CD4-positive, alpha-beta T cell treated with Interleukin-2 at 100 ng/mL for 4 hours (primary cell): ENCODE measurements at places on chromosomes 13 and 19.

DNA sequence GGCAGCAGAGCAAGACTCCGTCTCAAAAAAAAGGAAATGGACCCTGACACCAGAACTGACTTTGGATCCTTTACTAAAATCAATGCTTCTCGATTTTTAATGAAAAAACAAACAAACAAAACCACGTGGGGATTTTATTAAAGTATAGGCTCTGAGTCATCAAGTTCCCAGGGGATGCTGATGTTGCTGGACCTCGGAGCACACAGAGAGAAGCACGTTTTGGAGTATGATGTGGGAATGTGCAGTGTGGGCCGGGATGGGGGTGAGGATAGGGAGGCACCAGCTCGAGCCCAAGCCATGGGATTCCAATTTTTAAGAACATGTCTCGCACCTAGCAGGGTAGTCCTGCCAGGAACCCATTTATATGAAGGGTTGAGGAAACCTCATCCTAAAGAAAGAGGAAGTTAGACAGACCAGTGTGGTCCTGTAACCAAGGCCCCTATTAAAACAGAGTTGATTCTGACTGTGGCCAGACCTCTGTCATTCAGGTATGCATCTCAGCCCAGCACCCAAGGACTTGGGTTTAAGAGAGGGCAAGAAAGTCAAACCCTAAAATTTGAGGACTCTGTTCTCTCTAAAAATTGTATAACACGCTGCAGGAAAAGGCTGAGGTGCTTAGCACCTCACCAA, 6.4 kb downstream of the FLT1 start:
- DNase-seq: no peak

DNA sequence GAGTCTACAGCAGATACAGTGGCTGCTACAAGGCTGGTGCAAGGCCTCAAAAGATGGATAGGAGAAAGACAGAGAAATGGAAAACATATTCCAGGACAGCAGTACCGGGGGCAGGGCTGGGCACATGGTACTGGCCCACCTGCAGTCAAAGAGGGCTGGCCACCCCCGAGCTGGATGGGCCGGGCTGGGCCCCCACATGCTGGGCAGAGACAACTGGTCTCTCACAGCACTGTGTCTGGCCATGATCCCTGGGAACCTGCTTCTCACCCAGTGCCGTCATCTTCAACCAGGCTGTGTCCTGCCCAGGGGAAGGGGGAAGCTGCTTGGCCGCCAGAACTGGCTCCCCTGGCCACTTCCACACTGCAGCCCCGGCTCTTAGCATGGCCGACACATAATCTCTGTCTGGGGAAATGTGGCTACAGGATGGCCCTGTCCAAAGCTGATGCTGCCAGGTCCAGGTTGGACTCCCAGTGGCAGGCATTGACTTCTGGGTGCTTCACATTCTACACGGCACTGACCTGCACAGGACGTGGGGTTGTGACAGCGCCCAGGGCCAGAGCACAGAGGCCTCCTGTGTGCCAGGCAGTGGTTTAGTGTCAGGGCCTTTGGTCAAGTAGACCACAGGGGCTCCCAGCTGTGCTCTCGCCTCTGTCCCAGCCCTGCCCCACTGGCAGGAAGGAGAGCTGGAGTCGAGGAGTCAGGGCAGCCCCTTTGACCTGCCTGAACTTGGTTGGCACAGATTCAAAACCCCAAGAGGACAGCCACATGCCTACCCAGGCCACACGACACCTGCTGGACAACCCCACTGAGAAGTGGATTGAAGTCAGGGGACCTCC, 21.7 kb downstream of the PEPD start:
- DNase-seq: no peak

- DNase-seq: no peak
These were observed 589.9 kb downstream of the TBC1D4 start for GRCh38 chr13:74892096-74892495.

DNA sequence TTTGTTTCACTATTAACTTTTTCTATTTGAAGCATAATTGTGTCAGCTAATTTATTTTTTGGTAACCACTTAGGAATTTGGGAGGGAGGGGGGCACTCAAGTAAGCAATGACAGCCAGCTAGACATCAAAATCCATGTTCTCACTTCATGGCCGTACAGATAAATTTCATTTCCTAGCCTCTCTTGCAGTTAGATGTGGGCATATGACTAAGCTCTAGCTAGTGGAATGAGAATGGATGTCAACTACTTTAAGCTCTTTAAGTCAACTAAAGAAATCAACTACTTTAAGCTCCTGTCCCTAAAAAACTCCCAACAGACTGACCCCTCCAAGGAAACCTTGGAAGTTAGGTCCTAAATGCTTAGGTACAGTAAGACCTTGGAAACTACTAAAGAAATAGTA, 92.0 kb downstream of the KCNRG start:
- DNase-seq: no peak

DNA sequence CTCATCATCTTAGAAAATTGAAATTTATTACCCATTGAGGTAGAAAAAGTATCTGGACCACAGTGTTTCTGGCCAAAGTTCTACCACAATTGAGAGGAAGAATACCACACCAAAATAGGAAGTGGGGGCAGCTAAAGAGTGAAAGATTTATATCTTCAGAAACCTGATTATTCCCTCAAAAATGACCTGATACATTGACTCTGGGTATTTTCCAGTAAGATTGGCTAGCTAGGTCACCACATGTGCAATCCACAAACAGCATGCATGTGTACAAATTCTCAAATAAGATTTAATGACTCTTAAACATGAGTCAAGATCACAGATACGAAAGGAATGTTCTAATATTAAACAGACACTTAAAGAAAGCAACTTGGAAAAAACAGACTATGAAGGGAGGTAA, 1516.2 kb upstream of the PCDH20 start:
- no peak for DNase-seq

DNA sequence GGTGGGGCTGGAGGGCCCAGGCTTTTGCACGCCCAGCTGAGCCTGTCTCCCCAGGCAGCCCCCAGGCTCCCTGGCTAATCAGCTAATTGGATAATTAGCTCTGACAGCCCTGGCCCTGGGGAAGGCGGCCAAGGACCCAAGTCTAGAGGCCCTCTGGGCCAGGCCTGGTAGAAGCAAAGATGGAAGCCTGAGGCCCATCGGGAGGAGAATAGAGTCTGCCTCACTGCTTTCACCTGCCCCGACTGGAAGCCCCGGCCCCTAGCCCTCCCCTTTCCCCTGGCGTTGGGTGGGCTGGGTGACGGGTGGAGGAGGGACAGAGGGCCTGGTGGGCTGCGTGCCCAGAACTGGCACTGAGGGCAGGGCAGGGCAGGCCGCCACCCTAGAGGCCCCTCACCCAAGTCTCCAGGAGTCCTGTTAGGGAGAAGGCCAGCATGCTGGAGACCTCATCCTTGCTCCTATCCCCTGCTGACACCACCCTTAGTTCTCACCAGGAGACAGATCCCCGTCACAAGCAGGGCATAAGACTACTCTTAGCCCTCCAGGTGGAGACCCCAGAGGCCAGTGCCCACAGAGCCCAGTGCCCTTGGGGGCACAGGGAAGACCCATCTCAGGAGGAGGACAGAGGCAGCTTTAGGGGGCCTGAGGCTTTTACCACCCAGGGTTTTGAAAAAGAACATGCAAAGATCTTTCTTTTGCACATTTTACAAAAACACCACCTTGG, 12.0 kb downstream of the LYL1 start:
- no peak for DNase-seq

DNA sequence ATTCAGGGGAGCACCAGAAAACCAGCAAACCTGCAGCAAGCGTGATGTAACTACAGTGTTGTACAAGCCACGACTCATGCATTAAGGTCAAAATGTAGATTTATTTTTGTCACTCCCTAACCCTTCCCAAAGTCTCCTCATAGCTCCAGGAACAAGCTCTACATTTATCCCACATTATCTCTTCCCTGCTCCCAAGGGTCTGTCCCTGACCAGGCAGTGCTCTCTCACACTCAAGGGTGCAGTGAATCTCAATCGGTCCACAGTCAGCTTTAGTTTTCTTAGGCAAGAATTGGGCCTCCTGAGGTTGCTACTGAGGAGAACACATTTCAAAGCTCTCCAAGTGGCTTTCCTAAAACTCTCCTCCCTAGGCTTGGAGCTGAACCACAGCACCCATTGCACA, 219.4 kb downstream of the NHLRC3 start:
- DNase-seq: no peak

- no peak for DNase-seq
These were observed 600 bp upstream of the CAPN12 start for GRCh38 chr19:38744874-38745273.

- no peak for DNase-seq
These were observed 774 bp downstream of the SLC25A15 start for GRCh38 chr13:40790154-40790616.

DNA sequence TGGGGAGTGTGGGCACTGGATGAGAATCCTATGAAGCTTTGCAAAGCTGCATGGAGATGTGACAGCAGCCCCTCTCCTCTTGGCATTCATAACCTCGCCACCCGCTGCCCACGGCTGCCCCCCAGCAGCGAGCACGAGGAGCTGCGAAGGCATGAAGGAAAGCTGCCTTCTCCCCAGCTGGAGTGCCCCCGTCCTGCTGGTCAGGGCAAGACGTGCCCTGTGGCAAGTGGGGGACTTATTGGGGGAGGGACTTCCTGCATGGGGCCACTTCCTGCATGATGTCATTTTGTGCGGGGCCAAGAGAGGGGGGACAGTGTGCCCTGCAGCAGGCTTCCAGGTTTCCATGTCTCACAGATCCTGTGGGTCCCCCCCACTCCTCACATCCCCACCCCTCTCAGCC, 85.9 kb downstream of the TSHZ3 start:
- no peak for DNase-seq

DNA sequence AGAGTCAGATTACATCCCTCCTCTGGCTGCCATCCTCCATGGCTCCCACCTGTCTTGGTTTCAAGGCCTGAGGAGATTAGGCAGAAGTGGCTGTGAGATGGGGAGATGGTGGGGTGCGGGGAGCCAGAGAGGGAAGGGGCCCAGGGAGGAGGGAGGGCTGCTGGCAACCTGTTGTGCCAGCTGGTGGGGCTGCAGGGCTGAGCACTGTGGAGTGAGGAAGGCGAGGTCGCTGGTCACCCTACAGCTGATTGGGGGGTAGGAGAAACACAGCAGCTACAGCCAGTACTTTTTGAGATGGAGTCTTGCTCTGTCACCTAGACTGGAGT, 48.3 kb downstream of the CD320 start:
- DNase-seq: no peak

DNA sequence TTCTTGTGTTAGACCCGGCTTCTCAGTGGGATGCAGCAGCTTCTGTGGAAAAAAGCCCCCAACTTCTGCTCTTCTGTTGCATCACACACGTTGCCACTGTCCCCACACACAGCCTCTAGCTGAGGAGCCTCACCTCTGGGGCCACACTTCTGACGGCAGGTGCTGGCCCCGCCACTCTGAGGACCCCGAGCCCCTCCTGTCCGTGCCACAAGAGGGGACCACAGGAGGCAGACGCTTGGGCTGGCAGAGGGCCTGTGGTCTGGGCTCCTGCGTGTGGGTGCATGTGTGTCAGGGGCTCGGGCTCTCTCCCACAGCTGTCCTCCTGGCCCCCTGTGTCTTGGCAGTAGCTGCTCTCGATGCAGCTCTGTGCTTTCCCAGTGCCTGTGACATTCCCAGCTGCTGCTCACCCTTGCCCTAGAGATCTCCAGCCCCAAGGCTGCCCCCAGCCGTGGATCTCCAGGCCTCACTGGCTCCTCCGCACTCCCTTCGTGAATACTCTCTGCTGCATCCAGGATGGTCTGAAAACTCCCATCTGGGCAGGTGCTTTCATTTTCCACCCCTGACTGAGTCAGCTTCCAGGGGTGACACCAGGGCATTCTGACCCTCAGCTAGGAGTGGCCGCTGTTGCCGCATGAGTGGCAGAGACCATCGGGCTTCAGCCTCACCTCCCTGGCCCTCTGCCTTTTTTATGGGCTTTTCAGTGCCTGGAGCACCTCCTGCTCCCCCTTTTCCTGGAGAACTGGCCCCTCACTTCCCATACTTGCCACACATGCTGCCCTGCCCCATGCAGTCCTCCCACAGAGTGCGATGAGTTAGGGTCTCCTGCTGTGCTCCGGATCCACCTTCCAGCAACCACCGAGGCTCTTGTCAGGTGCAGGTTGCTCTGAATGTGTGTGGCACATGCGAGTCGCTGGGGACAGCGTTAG, 13.7 kb downstream of the MAU2 start:
- no peak for DNase-seq

DNA sequence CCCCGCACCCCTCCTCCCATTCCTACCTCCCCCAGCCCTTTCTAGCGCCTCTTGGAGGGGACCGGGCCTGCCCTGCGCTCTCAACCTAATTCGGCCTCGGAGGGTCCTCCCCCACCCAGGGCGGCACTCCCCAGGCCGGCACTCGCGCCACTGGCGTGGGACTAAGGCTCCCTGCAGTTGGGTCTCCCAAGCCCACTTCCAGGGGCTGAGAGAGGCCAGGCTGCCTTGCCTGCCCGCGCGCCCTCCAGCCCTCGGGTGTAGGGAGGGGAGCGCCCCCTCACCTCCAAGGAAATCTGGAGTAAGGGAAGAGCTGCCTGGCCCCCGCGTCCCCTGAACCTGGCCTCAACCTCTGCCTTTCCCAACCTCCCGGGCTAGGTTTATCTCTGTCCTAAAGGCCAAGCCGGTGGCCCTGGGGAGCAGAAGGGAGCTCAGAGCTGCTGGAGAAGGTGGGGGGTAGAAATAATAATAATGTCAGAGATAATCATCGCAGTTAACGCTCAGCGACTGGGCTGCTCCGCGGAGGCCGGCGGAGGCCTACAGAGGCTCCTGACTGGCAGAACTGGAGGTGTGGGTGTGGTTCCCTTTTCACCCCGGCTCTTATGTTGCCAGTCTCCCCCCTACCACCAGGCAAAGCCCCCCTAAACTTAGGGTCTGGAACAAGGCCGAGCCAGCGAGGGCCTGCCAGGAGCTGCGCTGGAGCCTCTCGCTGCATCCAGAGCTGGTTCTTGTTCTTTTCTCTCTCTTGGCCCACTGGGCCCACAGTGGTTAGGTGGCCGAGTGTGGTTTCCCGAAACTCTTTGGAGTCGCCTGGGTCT, 9.6 kb downstream of the ZIC2 start:
- DNase-seq: no peak

DNA sequence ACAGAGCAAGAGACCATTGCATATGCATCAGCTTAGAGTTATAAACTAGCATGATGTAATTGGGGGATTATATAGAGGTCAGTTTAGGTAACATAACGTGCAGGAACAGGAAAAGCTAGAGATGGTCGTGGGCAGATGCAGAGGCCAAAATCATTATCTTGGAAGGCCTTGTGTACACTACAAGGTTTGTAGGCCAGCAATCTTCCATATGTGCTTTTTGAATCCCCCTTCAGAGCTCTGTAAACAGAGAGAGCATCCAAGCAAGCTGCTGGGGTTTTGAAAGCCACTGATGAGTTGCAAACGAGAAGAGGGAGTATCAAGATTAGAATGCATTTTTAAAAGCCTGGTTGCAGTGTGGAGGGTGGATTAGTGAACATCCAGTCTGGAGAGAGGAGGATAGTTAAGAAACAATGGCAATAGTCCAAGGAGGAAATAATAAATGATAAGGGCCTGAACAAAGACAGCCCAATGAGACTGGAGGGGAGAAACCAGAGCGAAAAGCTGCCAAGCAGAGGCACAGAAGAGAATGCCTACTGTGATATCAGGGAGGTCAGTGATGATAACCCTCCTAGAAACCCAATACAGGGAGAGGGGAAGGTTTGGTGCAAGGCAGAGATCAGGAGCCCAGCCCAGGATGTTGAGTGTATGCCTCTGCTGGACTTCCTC, 109.6 kb downstream of the ZAR1L start:
- DNase-seq: no peak

- no peak for DNase-seq
These were observed 12.2 kb downstream of the MRPS31 start for GRCh38 chr13:40758811-40759210.
